ENCODE measurements at places on chromosomes 6 and 20.

- no peaks in the 10 kb centered on the region for H3K36me3 ChIP-seq
- H3K4me1 ChIP-seq, result no peaks in the 10 kb centered on the region
- DNase-seq, result no peak
Observed at GRCh38 chr6:5979650-5980420, 26.9 kb downstream of the NRN1 start.

DNA sequence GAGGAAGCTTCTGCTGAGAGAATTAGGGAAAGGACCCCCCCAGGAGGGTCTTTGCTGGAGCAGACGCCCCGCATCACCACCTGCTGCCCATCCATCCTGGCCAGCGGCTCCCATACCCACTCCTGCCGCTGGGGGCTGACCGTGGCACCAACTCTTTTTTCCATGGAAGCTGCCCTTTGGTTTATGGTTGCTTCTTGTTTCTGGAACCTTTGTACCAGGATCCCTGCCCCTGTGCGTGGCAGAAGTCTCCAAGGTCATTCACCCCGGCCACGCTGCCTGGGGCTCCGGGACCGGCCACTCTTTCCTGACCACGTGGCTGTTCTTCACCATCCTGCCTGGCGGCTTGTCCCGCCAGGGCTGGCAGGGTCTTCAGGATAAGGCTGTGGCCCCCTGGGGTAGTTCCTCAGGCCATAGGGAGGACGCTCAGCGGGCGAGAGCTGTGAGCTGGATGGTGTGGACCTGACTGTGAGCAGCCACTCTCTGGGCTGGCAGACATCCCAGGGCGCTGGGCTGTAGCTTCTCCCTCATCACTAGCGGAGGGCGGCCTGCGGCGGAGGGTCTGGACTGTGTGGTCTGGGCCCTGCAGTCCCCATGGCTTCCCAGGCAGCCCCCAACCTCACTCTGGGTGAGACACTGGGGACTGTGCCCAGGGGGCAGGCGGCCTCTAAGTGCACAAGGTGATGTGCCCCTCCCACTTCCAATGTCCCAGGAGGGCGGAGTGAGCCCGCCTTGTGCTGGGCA lies 22.8 kb upstream of the RBBP8NL start:
- no peaks in the 10 kb centered on the region for H3K27me3 ChIP-seq
- no peak overlapping the region for H3K4me3 ChIP-seq
- no peaks in the 10 kb centered on the region for H3K36me3 ChIP-seq
- no peak overlapping the region for H3K27ac ChIP-seq
- no peaks in the 10 kb centered on the region for H3K4me1 ChIP-seq

GRCh38 chr6:82419132-82419581 lies 55.5 kb downstream of the TPBG start:
- H3K36me3 ChIP-seq, result no peaks in the 10 kb centered on the region
- H3K27me3 ChIP-seq, result no peaks in the 10 kb centered on the region
- H3K4me3 ChIP-seq, result no peak overlapping the region
- H3K27ac ChIP-seq, result no peak overlapping the region

GRCh38 chr6:111784433-111784832 lies 88.8 kb downstream of the FYN start:
- H3K4me1 ChIP-seq, result peaks cover 24% of the 10 kb centered on the region
- H3K27ac ChIP-seq, result peak overlapping the region; percentile 41
- H3K36me3 ChIP-seq, result no peaks in the 10 kb centered on the region
- peak; percentile 59 for DNase-seq
- H3K27me3 ChIP-seq, result no peaks in the 10 kb centered on the region

DNA sequence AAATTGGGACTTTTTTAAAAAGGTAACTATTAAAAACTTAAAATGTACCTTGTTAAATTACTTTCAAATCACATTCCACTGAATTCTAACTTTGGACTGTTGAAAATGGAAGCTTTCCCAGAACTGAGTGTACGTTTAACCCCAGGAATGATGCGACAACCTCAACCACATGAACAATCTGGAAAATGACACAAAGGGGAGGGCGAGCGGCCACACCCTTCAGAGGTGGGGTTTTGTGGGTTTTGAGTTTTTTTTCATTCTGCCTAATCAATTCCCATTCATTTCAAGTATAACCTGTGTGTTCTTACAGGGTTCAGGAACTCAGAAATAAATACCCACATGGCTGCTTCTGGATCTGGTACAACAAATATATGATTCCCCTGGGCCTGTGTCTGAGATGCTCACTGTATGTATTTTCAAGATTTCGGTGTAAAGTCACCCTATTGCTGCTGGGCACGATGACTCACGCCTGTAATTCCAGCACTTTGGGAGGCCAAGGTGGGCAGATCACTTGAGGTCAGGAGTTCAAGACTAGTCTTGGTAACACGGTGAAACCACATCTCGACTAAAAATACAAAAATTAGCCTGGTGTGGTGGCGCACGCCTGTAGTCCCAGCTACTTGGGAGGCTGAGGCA lies 21.6 kb downstream of the CNKSR3 start:
- no peak overlapping the region for H3K4me3 ChIP-seq
- no peaks in the 10 kb centered on the region for H3K27me3 ChIP-seq
- DNase-seq, result no peak
- peaks cover 3% of the 10 kb centered on the region for H3K4me1 ChIP-seq
- H3K36me3 ChIP-seq, result no peaks in the 10 kb centered on the region
